ENCODE measurements at places on chromosomes 11 and 22.

DNA sequence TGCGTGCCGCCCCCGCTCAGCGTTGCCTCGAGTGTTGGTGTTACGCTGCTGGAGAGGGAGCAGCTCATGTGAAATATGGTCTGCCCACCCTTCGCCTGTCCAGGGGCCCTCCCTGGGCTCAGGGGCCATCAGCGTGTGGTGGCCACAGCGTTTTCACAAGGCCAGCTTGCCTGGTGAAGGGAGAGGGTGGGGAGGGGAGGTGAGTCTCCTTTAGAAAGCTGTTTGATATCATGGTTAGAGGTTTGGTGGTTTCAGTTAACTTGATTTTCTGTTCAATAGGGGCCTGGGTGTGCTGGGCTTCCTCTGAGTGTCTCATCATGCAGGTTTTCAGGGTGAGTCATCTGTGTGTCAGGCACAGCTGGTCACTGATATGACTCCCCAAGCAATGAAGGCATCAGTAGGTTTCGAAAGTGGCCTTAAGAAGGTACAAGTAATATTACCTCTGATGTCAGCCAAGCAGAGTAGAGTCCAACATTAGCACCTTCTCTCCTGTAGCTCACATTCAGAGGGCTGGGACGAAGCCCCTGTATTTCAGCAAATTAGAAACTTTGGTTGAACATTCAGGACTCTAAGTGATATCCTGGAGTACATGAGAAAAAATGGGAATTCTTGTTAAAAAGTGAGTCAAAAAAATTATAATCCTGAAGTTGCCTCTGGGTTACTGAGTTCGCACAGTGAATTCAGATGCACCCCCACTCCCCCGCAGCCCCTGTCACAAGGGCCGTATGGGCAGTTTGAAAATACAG is 172.5 kb downstream of the TBC1D22A start:
- no peak for DNase-seq
- no peaks in the 10 kb centered on the region for H3K27me3 ChIP-seq
- H3K36me3 ChIP-seq: peaks cover 4% of the 10 kb centered on the region
- no peak overlapping the region for H3K27ac ChIP-seq
- H3K4me3 ChIP-seq: no peak overlapping the region

- H3K27me3 ChIP-seq: no peaks in the 10 kb centered on the region
- DNase-seq: no peak
- peaks cover 20% of the 10 kb centered on the region for H3K4me1 ChIP-seq
- H3K4me3 ChIP-seq: no peak overlapping the region
- H3K36me3 ChIP-seq: peaks cover 4% of the 10 kb centered on the region
- H3K27ac ChIP-seq: no peak overlapping the region
Measured at GRCh38 chr11:1514336-1515061, 27.9 kb upstream of the MOB2 start.

- no peak overlapping the region for H3K27ac ChIP-seq
- no peaks in the 10 kb centered on the region for H3K4me1 ChIP-seq
- no peak overlapping the region for H3K4me3 ChIP-seq
- no peaks in the 10 kb centered on the region for H3K36me3 ChIP-seq
Measured at GRCh38 chr11:132402071-132402684, 1031.8 kb downstream of the NTM start.

GRCh38 chr11:65890324-65891218 is at the start of gene CCDC85B:
Gene CCDC85B, plus strand, starts transcription at chr11:65890673. Its CDS starts 111 bp downstream, at chr11:65890784.
- H3K27me3 ChIP-seq: no peaks in the 10 kb centered on the region
- peak within 1 kb of the TSS; percentile 97 for H3K4me3 ChIP-seq
- H3K27ac ChIP-seq: peak within 1 kb of the TSS; percentile 90

DNA sequence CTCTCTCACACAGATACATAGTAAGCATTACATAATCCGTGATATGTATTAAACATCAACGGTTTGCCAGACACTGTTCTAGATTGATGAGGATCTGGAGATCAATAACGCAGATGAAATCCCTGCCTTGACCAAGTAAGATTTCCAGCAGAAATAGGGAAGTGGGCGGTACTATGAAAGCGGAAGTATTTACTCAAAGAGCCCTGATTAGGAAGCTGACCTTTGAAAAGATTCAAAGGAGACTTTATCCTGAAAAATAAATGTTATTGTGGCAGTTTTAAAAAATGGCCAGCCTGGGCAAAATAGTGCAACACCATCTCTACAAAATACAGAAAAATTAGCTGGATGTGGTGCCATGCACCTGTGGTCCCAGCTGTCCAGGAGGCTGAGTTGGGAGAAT is 26.8 kb downstream of the GAB2 start:
- no peak overlapping the region for H3K4me3 ChIP-seq
- H3K27ac ChIP-seq: no peak overlapping the region
- H3K36me3 ChIP-seq: peaks cover 61% of the 10 kb centered on the region
- H3K4me1 ChIP-seq: peaks cover 21% of the 10 kb centered on the region
- no peaks in the 10 kb centered on the region for H3K27me3 ChIP-seq

DNA sequence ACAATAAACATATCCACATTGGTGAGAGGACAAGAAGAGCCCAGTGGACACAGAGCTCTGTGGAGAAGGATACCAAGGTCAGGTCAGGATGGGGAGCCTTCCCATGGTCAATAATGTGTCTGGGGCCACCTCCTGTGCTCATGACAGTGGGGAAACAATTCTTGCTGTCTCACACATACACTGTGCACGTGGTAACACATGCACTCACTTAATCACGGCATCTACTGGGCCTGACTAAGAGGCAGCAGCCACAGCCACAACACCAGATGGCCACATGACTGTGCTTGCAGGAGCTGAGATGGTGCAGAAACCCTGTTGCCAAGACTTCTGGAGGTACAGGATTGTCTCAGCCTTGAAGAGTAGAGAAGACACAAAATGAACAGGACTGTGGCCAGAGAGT is 28.6 kb downstream of the C22orf42 start:
- no peak overlapping the region for H3K27ac ChIP-seq
- no peak for DNase-seq
- H3K36me3 ChIP-seq: no peaks in the 10 kb centered on the region
- H3K27me3 ChIP-seq: no peaks in the 10 kb centered on the region

DNA sequence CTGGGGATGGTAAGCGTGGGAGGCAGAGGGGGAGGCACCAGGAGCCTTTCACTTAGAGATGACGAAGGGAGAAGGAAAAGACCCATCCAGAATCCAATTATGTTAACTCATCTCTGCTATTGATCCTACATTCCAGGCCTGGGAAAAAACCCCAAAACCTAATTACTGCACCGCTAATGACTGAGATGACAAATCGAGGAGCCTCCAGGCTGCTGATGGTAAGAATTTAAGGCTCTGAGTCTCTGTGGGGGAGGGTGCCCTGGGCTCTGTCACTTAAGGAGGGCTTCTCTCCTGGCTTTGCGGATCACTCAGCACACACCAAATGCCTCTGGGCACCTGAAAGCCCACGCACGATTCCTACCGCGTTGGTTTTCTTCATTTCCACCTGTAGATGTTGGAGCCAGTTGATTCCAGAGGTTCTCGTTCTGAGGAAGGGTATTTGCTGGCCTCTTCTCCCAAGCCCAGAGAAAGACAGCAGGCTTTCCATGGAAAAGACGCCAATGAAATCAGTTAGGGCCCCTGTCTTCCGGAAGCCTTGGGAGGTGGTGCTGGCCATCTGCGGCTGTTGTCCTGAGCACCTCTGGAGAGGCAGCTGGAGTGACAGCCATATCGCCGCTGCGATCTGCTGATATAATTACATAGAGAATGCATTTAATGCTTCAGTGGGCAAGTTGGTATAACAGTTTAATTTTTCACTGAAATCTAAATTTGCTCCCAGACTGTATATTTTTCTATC is 751.2 kb downstream of the BRD1 start:
- H3K4me1 ChIP-seq: no peaks in the 10 kb centered on the region
- H3K4me3 ChIP-seq: no peak overlapping the region
- no peak for DNase-seq
- no peaks in the 10 kb centered on the region for H3K27me3 ChIP-seq

DNA sequence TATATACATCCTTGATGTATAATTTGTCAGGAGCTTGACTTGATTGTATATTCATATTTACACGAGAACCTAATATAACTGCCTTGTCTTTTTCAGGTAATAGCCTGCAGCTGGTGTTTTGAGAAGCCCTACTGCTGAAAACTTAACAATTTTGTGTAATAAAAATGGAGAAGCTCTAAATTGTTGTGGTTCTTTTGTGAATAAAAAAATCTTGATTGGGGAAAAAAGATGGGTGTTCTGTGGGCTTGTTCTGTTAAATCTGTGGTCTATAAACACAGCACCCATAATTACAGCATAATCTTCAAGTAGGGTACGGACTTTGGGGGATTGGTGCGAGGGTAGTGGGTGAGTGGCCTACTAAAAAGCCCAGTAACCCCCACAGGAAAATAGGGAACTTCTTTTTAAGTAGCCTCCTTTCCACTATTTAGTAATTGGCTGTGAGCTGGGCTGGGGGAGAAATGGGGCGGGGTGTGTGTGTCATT is 7.5 kb downstream of the MALAT1 start:
- no peak for DNase-seq
- H3K36me3 ChIP-seq: no peaks in the 10 kb centered on the region
- peak overlapping the region; percentile 70 for H3K27ac ChIP-seq
- H3K27me3 ChIP-seq: no peaks in the 10 kb centered on the region

DNA sequence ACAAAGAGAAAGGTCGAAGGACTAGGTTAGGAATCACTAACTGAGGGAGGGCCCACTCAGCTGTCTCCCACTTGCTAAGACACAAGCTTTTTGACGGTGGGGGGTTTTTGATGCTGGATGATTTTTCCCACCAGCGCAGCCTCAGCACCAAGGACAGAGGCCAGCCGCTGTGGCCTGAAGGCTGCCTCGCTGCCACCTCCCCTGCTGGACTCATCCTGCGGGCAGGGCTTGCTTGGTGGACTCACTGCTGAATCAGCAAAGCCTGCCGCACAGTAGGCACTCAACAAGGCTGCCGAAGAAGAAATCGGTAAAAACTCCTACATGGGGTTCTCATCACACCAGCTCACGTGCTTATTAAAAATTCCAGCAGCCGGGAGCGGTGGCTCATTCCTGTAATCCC is 2.6 kb downstream of the ALG12 start:
- H3K27ac ChIP-seq: no peak overlapping the region
- peaks cover 23% of the 10 kb centered on the region for H3K4me1 ChIP-seq
- H3K4me3 ChIP-seq: no peak overlapping the region
- H3K36me3 ChIP-seq: peaks cover 14% of the 10 kb centered on the region

- no peaks in the 10 kb centered on the region for H3K36me3 ChIP-seq
- peaks cover 5% of the 10 kb centered on the region for H3K27me3 ChIP-seq
- no peak overlapping the region for H3K4me3 ChIP-seq
- peaks cover 9% of the 10 kb centered on the region for H3K4me1 ChIP-seq
- no peak overlapping the region for H3K27ac ChIP-seq
- DNase-seq: no peak
Measured at GRCh38 chr11:130765951-130766649, 150.2 kb downstream of the SNX19 start.

DNA sequence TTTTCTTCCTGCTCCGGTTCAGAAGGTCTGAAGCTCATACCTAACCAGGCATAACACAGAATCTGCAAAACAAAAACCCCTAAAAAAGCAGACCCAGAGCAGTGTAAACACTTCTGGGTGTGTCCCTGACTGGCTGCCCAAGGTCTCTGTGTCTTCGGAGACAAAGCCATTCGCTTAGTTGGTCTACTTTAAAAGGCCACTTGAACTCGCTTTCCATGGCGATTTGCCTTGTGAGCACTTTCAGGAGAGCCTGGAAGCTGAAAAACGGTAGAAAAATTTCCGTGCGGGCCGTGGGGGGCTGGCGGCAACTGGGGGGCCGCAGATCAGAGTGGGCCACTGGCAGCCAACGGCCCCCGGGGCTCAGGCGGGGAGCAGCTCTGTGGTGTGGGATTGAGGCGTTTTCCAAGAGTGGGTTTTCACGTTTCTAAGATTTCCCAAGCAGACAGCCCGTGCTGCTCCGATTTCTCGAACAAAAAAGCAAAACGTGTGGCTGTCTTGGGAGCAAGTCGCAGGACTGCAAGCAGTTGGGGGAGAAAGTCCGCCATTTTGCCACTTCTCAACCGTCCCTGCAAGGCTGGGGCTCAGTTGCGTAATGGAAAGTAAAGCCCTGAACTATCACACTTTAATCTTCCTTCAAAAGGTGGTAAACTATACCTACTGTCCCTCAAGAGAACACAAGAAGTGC is 661 bp upstream of the MALAT1 start:
- no peaks in the 10 kb centered on the region for H3K27me3 ChIP-seq
- DNase-seq: peak; percentile 73
- H3K4me1 ChIP-seq: peaks cover 32% of the 10 kb centered on the region
- no peak overlapping the region for H3K27ac ChIP-seq
- H3K4me3 ChIP-seq: no peak overlapping the region

DNA sequence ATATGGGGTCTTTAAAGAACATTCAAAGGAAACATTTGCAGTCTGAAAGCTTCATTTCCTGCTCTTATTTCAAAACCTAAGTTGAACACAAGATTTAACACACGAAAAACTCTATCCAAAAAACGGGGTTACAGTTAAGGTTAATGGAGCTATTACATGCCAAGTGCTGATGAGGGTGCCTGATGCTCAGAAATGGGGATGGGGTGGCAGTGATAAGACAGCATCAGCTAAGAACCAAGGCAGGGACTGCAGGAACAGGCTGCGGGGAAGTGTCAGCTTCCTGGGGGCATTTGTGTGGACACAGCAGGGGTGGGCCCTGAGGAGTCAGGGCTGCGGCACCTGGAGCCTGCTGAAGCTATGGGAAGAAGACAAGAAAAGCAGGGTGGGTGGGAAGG is 12.2 kb downstream of the DGCR2 start:
- H3K27me3 ChIP-seq: no peaks in the 10 kb centered on the region
- H3K4me1 ChIP-seq: peaks cover 54% of the 10 kb centered on the region
- peak overlapping the region; percentile 50 for H3K4me3 ChIP-seq
- H3K36me3 ChIP-seq: peaks cover 7% of the 10 kb centered on the region

- H3K27ac ChIP-seq: no peak overlapping the region
- H3K36me3 ChIP-seq: no peaks in the 10 kb centered on the region
- no peak for DNase-seq
- H3K4me1 ChIP-seq: no peaks in the 10 kb centered on the region
Measured at GRCh38 chr11:105734426-105734825, 124.6 kb downstream of the GRIA4 start.

- peak overlapping the region; percentile 94 for H3K4me3 ChIP-seq
- peaks cover 53% of the 10 kb centered on the region for H3K4me1 ChIP-seq
- DNase-seq: peak; percentile 39
- H3K36me3 ChIP-seq: peaks cover 35% of the 10 kb centered on the region
- H3K27ac ChIP-seq: peak overlapping the region; percentile 94
Measured at GRCh38 chr22:30422481-30423300, 2.9 kb upstream of the MTFP1 start.

DNA sequence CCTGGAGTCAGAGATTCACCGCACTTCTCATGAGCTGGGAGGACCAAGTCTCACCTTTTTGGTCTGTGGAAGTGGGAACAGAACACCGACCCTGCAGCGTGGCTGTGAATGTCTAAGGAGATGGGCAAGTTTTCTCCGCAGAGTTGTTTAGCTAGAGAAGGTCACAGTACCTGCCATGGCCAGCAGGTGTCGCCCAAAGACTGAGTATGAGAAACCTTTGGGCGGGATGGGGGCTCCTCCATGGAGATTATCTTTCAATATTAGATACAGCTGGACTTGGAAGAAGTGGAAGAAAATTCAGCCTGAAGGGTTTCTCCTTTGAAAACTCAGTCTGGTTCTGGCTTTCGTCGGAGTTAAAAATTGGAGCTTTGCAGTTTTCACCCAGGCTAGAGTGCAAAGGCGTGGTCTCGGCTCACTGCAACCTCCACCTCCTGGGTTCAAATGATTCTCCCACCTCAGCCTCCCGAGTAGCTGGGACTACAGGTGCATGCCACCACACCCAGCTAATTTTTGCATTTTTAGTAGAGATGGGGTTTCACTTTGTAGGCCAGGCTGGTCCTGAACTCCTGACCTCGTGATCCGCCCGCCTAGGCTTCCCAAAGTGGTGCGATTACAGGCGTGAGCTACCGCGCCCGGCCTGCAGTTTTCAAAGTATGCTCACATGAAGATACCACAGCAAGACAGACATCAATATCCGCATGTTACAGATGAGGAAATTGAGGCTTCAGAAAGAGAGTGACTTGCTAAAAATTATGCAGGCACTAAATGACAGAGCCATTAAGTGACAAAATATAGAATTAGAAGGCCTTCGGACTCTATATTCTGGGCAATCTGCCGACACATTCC is 10.7 kb upstream of the DSCAML1 start:
- no peak overlapping the region for H3K27ac ChIP-seq
- H3K4me1 ChIP-seq: peaks cover 18% of the 10 kb centered on the region
- peak; percentile 78 for DNase-seq
- peaks cover 26% of the 10 kb centered on the region for H3K27me3 ChIP-seq
